ENCODE measurements at places on chromosomes 2 and 18. TPM values are rescaled to one million over a fixed set of nuclear protein-coding genes. Genes with fewer than 3 reads are reported as not detected.

- no peaks in the 10 kb centered on the region for H3K36me3 ChIP-seq
- H3K4me3 ChIP-seq = no peak overlapping the region
These were observed 108.9 kb downstream of the THSD7B start for GRCh38 chr2:136874258-136874657.

DNA sequence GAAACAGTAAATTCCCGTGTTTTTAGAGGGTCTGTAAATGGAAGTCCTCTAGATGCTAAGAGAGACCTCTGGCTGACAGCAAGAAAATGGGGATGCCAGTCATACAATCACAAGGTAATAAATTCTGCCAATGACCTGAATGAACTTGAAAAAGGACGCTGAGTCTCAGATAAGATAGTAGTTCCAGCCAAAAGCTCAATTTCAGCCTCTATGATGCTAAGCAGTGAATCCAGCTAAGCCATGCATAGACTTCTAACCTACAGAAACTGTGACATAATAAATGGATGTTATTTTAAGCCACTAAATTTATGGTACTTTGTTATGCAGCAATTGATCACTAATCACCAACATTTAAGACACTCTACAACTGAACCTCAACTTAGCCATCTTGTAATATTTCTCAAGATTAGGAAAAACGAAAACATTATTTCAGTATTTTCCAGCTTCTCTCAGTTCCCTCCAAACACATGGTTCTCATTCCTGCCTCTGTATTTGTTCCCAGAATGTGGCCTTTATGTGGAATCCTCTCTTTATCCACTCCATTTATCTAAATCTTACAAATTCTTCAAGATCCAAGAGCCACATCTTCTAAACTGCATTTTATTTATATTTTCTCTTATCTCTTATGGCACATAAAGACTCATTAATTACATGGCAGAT is 331.1 kb downstream of the GULP1 start:
- no peak overlapping the region for H3K4me3 ChIP-seq
- no peaks in the 10 kb centered on the region for H3K27me3 ChIP-seq
- no peak for DNase-seq

TMEM178A gene
- 2.0 TPM for total RNA-seq

VWA3B gene
- total RNA-seq = not detected

DCC gene
- total RNA-seq = not detected

FSHR gene
- not detected for total RNA-seq

WNT6 gene
- 2.0 TPM for total RNA-seq

GPR39 gene
- total RNA-seq = not detected

SRD5A2 gene
- 2.9 TPM for total RNA-seq

Measured in vagina (tissue), 2 donors.